ENCODE measurements at places on chromosomes 6 and 20. TPM values are rescaled to one million over a fixed set of nuclear protein-coding genes. Genes with fewer than 3 reads are reported as not detected.

DNA sequence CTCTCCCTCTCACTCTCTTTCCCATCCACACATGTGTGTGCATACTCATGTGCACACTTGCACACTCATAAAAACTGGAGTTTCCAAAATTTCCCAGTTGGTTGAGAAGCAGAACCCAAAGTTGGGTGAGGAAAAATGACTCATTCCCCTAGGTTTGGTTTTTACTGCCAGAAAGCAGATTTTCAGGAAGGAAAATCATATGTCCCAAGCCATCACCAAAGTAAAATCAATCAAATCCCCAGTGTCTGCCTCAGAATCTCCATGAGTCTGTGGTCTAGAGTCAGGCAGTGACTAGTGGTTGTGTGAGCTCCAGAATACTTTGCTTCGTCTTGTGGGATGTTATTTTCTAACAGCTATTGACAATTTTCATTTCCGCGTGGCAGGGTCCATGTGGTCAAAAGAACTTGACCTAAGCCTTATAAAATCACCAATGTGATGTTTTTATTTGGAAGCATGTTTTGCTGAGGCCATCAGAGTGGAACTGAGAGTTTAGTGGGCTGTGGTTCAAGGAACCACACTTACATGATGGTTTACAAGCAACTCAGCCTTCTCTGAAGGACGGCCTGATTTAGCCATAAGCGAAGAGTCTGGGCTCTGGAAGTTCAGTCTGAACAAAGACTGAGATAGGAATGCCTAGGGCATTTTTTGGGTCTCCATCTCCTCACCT, 81.9 kb upstream of the CCN6 start:
- no peaks in the 10 kb centered on the region for H3K27me3 ChIP-seq
- H3K4me3 ChIP-seq: no peak overlapping the region
- no peaks in the 10 kb centered on the region for H3K36me3 ChIP-seq
- DNase-seq: no peak

DNA sequence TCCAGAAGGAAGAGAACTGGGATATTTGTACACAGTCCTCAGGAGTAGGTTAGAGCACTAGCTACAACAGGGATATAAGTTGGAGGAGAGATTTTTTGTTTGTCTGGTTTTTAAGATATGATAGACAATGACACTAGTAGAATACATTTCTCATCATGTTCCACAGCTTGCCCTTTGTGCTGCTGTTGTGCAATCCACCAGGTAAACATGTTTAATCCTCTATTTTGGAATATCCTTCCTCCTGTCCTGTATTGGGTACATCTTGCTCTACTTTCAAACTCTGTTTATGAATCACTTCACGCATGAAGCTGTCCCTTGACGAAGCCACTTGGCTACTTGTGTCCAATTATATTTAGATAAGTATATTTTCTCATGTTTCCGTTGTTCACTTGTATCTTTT, 153.6 kb upstream of the TENT5A start:
- no peaks in the 10 kb centered on the region for H3K27me3 ChIP-seq
- no peak overlapping the region for H3K4me3 ChIP-seq
- no peak overlapping the region for H3K27ac ChIP-seq
- no peak for DNase-seq
- H3K36me3 ChIP-seq: no peaks in the 10 kb centered on the region
- peaks cover 8% of the 10 kb centered on the region for H3K4me1 ChIP-seq

DNA sequence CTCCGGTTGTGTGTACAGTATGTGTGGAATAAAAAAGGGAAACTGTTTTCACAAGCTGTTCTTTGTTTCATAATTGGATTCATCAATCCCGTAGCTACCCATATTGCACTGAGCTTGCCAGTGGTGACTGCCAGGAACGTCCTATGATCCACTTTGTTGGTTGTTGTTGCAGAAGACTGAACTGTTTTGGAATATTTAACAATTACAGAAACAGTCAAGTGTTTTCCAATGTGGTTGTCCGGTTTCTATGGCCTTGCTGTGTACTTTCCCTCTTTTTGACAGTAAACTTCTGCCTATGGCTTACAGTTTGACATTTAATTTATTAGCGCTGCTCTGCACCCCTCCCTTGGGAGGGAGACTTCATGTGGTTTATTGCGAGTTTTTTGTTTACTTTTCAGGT, 141.2 kb downstream of the DTNBP1 start:
- peaks cover 21% of the 10 kb centered on the region for H3K4me1 ChIP-seq
- H3K27me3 ChIP-seq: no peaks in the 10 kb centered on the region
- H3K27ac ChIP-seq: no peak overlapping the region
- no peaks in the 10 kb centered on the region for H3K36me3 ChIP-seq

GRCh38 chr6:160221423-160221822, 37.2 kb downstream of the SLC22A2 start:
- H3K4me1 ChIP-seq: peaks cover 3% of the 10 kb centered on the region
- H3K27ac ChIP-seq: no peak overlapping the region
- no peaks in the 10 kb centered on the region for H3K27me3 ChIP-seq
- H3K4me3 ChIP-seq: no peak overlapping the region
- no peaks in the 10 kb centered on the region for H3K36me3 ChIP-seq
- no peak for DNase-seq

DNA sequence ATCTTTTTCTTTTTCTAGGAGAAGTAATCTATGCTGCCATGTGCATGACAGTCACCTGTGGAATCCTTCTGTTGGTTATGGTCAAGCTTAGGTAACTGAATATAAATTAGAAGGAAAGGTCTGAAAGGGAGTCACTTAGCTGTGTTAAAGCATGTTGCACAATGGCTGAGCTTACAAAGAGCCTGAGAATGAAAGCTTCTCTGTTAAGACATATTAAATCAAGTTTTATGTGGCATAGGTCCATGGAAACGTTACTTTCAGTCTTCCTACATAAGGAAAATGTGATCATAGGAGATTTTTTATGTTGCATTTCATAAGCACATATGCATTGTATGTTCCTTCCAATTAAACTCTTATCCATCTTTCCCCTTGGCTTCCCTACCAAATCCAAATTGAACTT, 72.1 kb downstream of the GFRAL start:
- H3K4me3 ChIP-seq: no peak overlapping the region
- no peaks in the 10 kb centered on the region for H3K4me1 ChIP-seq
- DNase-seq: no peak

DNA sequence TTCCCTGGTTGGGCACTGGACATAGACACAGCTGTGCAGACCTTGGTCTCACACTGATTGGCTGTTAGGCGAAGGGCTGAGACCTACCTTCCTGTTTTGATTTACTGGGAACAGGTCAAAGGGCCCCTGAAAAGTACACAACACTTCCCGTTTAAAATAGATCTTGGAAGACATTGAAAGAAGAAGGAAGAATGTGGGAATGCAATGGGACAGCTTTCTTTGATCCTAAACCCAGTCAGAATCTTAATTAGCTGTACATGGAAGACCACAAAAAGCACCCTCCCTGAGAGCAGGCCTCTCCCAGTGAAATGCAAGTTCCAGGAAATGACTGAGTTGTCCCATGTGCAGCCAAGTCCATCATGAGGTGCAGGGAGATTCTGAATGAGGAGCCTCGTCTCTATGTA, 83.6 kb upstream of the EXOC2 start:
- H3K4me1 ChIP-seq: no peaks in the 10 kb centered on the region
- H3K27me3 ChIP-seq: no peaks in the 10 kb centered on the region
- no peak for DNase-seq
- H3K36me3 ChIP-seq: no peaks in the 10 kb centered on the region
- H3K4me3 ChIP-seq: no peak overlapping the region

DNA sequence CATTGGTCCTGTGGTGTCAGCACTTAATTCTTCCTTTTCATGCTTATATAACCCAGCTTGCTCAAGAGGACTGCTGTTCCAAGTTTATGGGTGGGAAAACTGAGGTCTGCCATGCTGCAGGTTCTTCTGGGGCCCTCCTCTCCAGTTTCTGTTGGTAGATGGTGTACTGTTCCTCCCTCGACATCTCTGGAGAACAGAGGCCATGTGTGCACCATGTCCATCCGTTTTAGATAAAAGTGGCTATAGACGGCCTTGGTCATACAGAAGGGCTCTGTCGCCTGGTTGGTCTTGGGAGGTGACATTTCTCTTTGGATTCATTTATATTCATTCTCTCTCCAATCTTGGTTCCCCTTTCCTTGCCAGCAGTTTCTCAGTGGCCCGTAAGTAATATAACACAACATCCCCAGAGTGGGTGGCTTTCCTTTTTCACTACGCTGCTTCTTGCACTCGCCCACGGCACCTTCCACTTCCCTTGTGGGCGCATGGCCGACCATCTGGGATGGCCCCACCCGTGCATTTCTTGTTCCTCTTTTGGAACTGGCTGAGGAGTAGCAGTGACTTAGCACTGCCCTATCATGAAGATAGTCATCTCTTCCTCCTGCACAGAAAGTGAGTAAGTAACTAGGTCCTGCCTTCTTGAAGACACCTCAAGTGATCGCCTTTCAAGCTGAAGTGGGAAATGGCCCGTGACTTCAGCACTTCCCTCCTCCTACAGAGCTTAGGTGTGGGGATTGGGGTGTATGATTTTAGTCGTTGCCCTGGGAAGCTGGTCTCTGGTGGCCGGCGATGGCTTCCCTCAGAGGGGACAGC, 94.2 kb downstream of the RREB1 start:
- no peak for DNase-seq
- H3K27me3 ChIP-seq: no peaks in the 10 kb centered on the region
- H3K4me1 ChIP-seq: peaks cover 38% of the 10 kb centered on the region
- H3K36me3 ChIP-seq: no peaks in the 10 kb centered on the region
- no peak overlapping the region for H3K4me3 ChIP-seq
- peak overlapping the region; percentile 86 for H3K27ac ChIP-seq

DNA sequence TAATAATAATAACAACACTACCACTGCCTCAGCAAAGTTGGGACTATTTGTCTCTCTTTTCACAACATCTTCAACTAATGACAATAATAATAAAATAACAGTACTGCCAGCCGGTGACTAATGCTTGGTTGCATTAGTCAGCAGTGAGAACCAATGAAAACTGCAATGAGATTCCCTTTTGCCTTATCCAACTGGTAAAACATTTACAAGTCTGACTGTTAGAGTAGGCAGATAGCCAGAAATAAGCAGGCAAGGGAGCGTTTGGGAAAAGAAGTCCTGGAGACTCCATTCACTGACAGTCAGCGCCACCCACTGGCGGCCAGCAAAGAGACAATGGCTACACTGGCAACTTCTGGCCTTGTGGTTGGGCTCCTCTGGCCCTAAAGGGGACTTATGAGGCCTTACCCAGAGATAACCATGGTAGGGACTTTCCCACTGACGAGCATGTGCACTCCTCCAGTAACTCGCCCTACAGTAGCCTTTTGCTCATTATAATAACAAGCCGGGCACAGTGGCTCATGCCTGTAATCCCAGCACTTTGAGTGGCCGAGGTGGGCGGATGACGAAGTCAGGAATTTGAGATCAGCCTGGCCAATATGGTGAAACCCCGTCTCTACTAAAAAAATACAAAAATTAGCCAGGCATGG, 3.4 kb upstream of the NSFL1C start:
- peaks cover 49% of the 10 kb centered on the region for H3K4me1 ChIP-seq
- no peak overlapping the region for H3K4me3 ChIP-seq
- no peaks in the 10 kb centered on the region for H3K27me3 ChIP-seq
- peak; percentile 93 for DNase-seq

- H3K27me3 ChIP-seq: no peaks in the 10 kb centered on the region
- no peak overlapping the region for H3K4me3 ChIP-seq
- no peaks in the 10 kb centered on the region for H3K4me1 ChIP-seq
- no peak overlapping the region for H3K27ac ChIP-seq
- DNase-seq: no peak
- H3K36me3 ChIP-seq: no peaks in the 10 kb centered on the region
Observed at GRCh38 chr20:3995067-3995748, 20.1 kb downstream of the RNF24 start.

DNA sequence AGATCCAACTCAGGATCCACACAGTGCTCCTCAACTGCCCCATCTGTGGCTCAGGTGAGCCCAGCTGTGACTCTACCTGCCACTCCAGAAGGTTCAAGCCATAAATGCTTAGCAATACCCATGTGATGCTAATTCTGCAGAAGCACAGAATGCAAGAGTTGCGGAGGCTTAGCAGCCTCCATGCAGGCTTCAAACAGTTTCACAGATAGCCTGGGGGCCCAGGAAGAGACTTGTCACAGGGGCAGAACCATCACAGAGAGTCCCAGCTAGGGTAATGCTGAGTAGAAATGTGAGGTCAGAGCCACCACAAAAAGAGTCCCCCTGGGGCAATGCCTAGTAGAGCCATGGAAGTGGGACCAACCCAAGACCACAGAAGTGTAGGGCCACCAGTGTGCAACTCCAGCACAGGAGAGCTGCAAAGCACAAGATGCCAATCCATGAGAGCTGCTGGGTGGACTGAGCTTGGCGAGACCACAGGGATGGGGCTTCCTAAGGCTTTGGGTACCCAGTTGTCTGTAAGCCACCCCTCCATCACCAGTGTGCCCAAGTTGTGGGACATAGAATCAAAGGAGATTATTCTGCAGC, 283.9 kb downstream of the UBE3D start:
- no peak overlapping the region for H3K27ac ChIP-seq

- no peak overlapping the region for H3K4me3 ChIP-seq
- no peak for DNase-seq
- no peaks in the 10 kb centered on the region for H3K36me3 ChIP-seq
- H3K4me1 ChIP-seq: no peaks in the 10 kb centered on the region
- no peak overlapping the region for H3K27ac ChIP-seq
- no peaks in the 10 kb centered on the region for H3K27me3 ChIP-seq
Observed at GRCh38 chr6:107235511-107235910, 120.2 kb upstream of the BEND3 start.

DNA sequence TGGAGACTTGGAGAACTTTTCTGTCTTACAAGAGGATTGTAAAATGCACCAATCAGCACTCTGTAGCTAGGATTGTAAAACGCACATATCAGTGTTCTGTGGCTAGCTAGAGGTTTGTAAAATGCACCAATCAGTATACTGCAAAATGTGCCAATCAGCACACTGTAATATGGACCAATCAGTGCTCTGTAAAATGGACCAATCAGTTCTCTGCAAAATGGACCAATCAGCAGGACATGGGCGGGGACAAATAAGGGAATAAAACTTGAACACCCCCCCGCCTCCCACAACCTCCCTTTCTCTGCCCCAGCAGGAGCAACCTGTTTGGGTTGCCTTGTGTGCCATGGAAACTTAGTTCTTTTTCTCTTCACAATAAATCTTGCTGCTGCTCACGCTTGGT, 12.8 kb upstream of the RPS10 start:
- no peak for DNase-seq
- H3K27me3 ChIP-seq: no peaks in the 10 kb centered on the region

GRCh38 chr20:4956200-4956810, 45.0 kb downstream of the SLC23A2 start:
- H3K4me1 ChIP-seq: no peaks in the 10 kb centered on the region
- no peak overlapping the region for H3K27ac ChIP-seq
- no peak for DNase-seq
- no peaks in the 10 kb centered on the region for H3K36me3 ChIP-seq
- H3K4me3 ChIP-seq: no peak overlapping the region

GRCh38 chr20:58980711-58981627, at the start of gene NELFCD:
TSS of gene NELFCD (plus strand) at chr20:58981256. CDS start at chr20:58981310, 54 bp downstream.
- peak within 1 kb of the TSS; percentile 79 for H3K27ac ChIP-seq
- peaks cover 24% of the 10 kb centered on the region for H3K4me1 ChIP-seq
- peak; percentile 91 for DNase-seq
- H3K36me3 ChIP-seq: no peaks in the 10 kb centered on the region

GRCh38 chr6:46507426-46507825, 16.2 kb upstream of the RCAN2 start:
- H3K27ac ChIP-seq: peak overlapping the region; percentile 39
- no peaks in the 10 kb centered on the region for H3K36me3 ChIP-seq
- no peak overlapping the region for H3K4me3 ChIP-seq
- peaks cover 46% of the 10 kb centered on the region for H3K4me1 ChIP-seq

ADGB gene
- total RNA-seq: not detected

REM1 gene
- 1.0 TPM for total RNA-seq

HS3ST5 gene
- not detected for total RNA-seq

TLDC2 gene
- total RNA-seq: not detected

PHACTR2 gene
- 17.9 TPM for total RNA-seq

POLH gene
- total RNA-seq: 4.3 TPM
